Activated naive CD8-positive, alpha-beta T cell treated with anti-CD3 and anti-CD28 coated beads, Interleukin-2, amount 10 ng/mL, durations not matched to agents 7 days and 5 days (primary cell): ENCODE measurements at places on chromosomes 5 and 9. TPM values are rescaled to one million over a fixed set of nuclear protein-coding genes. Genes with fewer than 3 reads are reported as not detected.

DNA sequence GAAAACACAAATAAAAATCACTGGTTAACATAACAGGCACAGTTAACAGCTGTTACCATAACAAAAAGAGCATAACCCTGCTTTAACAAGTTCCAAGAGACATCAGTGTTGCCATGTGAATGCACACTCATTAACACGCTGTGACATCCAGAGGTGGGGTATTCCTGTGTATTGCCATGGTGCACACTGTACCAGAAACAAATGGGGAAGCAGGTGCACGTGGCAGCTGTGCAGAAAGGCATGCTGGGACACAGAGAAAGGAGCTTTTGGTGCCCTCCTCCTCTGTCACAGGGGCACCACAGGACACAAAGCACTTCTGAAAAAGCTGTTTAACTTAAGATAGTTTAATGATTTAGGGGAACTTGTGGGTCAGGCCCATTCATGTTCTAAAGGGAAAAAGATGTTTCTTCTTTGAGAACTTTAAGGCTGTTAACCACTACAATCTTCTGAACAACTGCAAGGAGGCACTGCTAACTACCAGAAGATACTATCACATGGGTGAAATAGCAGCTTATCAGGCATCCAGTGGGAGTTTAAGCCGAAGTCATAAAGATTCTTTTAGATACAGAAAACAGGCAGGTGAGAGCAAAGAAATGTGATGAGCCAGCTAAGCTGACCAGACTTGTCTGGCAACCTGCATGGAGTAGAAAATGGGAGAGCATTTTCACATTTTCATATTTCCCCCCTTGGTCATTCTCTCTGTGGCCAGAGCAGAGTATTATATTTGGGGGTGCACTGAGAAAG is 56.4 kb upstream of the GOLPH3 start:
- peaks cover 22% of the 10 kb centered on the region for H3K36me3 ChIP-seq
- H3K4me3 ChIP-seq: no peak overlapping the region
- H3K27me3 ChIP-seq: no peaks in the 10 kb centered on the region

DNA sequence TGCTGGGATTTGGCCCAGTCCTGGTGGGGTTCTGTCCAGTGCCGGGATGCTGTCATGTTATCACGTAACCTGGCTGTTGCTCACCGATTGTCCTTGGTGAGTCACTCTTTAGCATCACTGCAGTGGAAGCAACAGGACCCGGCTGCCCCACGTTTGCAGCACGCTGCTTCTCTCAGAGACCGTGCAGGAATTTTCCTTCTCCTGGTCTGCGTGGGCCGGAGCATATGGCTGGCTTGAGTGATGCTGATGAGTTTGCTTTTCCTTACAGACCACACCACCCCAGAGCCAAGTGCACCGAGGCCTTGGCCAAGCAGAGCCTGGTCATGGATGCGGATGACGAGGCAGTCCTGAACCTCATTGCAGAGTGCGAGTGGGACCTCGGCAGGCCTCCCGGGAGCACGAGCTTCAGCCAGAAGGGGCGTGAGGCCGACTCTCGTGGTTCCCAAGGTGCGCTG is 21.4 kb downstream of the CEP72 start:
- peaks cover 19% of the 10 kb centered on the region for H3K36me3 ChIP-seq
- H3K4me1 ChIP-seq: no peaks in the 10 kb centered on the region
- DNase-seq: no peak
- H3K27me3 ChIP-seq: no peaks in the 10 kb centered on the region
- no peak overlapping the region for H3K4me3 ChIP-seq

The EDIL3 gene
- total RNA-seq: not detected

DNA sequence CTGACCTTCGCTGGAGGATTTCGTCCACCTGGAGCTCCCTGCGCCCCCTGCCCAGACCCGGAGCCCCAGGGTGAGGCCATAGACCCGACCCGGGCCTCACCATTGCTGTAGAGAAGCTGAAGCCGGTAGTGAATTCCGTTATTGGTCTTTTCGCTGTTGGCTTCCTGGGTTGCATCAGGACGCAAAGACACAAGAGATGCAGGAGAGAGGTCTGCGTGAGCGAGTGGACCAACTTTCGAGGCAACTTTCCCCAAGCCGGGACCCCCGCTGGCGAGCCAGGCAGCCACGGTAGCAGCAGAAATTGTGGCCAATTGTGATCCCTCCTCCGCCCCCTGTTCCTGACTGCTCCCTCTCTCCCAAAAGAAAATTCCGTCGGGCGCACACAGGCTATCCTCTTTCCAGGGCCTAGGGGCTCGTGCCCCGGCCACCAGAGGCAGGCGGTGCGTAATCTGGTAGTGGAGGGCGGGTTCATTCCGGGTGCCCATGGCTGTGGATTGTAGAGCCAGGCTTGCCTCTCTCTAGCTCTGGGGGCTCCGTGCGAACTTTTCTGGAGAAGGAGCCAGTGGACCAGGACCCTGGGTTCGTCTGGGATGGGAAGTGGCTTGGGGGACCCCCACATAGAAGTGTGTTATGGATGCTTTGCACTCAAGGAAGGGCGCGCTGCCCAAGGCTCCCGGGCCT is 3.3 kb downstream of the EBF1 start:
- no peak overlapping the region for H3K4me3 ChIP-seq
- H3K27ac ChIP-seq: no peak overlapping the region
- no peak for DNase-seq
- peaks cover 46% of the 10 kb centered on the region for H3K27me3 ChIP-seq
- H3K4me1 ChIP-seq: peaks cover 29% of the 10 kb centered on the region

DNA sequence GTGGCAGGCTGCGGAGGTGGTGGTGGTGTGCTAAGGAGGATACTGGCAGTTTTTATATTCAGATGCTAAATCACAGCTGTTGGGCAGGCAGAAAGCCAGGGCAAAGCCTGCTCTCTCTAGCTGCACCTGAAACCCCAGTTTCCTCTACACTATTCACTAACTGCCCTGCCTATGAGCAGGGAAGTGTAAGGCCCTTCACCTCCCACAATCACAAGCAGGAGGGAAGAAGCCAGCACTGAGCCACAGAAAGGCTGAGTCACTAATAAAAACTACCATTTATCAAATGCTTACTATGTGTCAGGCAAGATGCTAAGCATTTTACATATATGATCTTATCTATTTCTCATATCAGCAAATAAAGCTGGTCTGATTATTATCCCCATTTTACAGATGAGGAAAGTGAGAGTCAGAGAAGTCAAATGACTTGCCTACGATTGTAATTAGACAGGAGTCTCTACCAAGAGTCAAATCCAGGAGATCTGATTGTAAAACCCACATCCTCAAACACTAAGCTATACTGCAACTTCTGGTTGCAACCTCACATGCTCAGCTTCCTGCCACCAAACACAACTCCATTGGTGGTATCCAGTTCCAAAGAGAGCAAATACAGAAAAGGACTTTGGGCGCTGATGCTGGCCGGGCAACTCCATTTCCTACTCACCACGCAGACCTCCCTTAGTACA is 17.7 kb upstream of the IL6ST start:
- peak overlapping the region; percentile 56 for H3K4me3 ChIP-seq
- no peaks in the 10 kb centered on the region for H3K27me3 ChIP-seq
- peak overlapping the region; percentile 60 for H3K27ac ChIP-seq
- H3K36me3 ChIP-seq: peaks cover 8% of the 10 kb centered on the region
